Urinary bladder (tissue), 4 donors: ENCODE measurements at places on chromosomes 6 and 20. TPM values are rescaled to one million over a fixed set of nuclear protein-coding genes. Genes with fewer than 3 reads are reported as not detected.

PRSS16 gene
- 2.0 TPM for total RNA-seq

GRM1 gene
- 0.16 TPM for total RNA-seq

THEMIS gene
- 0.26 TPM for total RNA-seq

TFAP2A gene
- 1.6 TPM for total RNA-seq

GRCh38 chr20:16363506-16364319 lies 209.5 kb downstream of the KIF16B start:
- DNase-seq = peak; percentile 32

- DNase-seq = no peak
Observed at GRCh38 chr20:8454137-8454712, 322.2 kb downstream of the PLCB1 start.

DNA sequence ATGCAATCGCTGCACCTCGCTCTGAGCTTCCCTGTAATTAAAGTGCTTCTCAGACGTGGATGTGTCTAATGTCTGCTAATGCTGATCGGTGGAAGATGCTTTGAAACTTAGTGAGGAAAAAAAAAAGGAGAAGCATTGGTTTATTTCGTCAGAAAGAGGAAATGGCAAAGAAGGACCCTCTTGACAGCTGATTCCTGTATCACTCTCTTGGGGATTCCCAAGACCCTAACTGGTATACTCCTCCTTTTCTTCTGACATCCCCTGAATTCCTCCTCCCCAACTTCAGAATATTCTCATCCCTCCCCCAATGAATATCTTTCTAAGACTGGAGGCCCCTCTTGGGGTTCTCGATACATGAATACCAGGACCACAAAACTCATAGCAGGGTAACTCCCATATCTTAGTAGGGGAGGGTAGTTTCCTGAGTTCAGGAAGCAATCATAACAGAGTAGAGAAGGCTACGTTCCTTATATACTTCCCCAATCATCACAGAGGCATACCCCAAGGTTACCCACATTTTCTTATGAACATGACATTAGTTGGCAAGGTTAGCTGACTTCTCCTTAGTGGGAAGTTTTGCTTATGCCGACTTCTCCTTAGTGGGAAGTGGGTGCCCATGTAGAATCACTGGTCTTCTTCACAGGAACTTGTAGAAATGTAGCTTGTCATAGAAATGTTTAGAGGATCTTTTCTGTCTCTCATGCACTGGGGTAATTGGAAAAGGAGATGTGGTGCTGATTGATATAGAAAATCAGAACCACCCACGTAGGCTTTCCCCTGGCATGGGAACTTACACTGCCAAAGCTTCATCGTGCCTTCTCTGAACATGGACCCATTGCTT lies 63.8 kb upstream of the ATXN1 start:
- DNase-seq = no peak

DNA sequence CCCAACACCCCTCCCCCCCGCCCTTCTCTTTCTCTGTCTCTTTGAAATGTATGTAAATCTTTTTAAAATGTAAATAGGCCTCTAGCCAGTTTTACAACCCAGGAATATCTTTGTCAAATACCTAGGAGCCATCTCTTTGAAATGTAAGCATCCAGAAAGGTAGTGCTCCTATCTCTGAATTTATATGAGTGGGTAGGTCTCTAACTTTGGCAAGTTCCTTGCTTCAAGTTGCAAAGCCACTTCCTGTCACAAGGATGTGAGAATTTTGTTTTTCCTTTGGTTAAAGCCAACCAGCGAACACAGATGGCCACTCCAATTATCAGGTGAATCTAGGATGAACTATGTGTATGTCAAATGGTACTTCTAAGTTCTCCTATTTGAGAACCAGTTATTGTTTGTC lies 6.2 kb upstream of the DEFB132 start:
- DNase-seq = no peak
